ENCODE measurements at places on chromosomes 12 and 14.

DNA sequence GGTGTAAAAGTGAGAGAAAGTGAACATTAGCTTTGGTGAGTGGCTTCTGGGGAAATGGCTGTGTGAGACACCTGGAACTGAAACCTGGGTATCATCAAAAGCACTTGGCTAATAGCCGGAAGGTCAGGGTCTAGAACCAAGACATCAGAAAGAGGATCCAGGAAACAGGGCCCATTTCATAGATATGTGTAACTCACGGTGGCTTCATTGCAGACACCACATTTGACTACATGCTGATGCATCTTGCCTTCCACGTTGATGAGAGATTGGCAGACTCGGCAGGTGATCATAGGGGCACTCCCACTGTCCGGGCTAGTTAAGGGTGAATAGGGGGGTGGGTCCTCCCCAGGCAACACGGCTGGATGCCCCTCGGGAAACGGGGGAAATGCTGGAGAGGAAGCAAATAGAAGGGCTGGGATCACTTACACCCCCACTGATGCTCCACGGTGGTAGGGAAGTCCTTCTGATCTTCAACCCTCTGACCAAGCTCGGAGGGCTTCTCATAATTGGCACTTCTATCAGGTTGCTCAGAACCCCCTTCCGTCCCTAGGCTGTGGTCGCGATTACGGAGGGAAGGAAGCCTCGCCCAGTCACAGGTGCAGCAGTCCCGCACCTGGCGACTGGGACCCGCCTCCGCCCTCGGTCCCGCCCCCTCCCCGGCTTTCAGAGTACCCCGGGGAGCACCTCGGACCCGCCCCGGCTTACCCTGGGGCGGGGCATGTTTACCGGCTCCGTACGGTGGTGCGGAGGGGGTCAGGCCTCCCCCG lies 593 bp downstream of the PIP4P1 start:
- DNase-seq, result no peak

DNA sequence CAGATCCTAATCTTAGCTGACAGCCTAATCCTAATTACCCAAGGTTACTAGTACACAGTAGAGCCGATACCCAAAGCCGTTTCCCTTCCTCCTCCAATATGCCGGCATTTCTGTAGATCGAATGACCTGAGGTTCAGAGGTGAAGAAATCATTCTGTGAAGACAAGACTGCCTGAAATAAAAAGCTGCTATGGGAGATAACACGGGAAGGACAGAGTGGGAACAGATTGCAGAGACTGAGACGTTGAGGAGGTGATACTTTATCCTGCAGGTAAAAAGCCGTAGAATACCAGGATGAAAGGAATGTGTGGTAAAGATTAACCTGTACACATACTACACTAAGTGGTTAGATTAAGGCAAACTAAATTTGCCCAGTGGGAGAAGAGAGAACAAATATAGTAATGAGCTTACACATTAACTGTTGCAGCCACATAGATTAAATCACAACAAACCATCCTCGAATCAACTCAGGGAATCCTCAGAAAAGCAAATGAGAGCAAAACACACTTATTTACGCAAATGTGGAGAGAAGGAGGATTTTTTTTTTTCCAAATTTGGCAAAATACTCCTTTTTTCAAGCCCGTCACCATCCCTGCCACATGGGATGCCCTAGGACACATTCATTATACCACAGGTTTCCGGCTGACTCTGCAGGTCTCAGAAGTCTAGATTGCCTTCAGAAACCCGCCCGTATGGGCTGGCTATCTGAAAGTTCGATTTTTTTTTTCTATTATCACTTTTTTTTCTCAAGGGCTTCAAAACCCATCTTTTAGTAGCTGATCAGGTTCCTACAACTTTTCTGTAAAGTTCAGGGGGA lies 188.0 kb downstream of the TTC8 start:
- DNase-seq, result no peak

- DNase-seq, result no peak
These were observed 21.3 kb upstream of the TSPAN9 start for GRCh38 chr12:3055704-3056467.

- DNase-seq, result peak; percentile 16
These were observed 87.9 kb downstream of the SRRM4 start for GRCh38 chr12:119069147-119069642.

- no peak for DNase-seq
These were observed 10.3 kb upstream of the RNASE12 start for GRCh38 chr14:20601522-20601921.
